H54 (cell line): ENCODE measurements at places on chromosomes 5 and 9.

DNA sequence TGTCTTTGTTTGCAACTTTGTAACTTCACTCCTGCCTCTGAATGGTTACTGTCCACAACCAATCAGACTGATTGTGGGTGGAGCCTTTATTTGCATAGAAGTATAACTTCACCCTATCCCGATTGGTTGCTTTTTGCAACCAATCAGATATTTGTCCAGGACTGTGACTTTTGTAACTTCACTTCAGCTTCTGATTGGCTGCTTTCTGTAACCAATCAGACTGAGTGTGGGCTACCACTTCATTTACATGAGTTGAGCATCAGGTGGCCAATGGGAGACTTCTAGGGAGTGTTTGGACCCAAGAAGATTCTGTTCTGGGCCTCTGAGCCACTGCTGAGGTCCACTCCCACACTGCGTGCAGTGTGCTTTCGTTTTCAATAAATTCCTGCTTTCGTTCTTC is 1810.7 kb upstream of the CDH6 start:
- DNase-seq: peak; percentile 12

DNA sequence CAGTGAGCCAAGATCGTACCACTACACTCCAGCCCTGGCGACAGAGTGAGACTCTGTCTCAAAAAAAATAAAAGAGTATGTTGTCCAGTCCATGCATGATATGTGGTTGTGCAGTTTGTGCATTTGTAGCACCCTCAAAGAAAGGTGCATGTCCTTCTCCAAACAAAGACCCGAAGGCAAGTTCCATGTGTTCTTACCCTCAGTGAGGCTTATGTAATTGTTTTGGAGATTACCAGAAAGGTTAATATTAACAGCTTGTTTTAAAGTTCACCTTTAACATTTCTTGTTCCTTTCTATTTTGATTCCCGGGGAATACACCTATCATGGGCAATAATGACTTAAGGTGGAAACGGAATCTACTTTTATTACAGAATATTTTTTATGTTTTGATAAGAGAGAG is 22.3 kb downstream of the KIAA1191 start:
- DNase-seq: no peak

DNA sequence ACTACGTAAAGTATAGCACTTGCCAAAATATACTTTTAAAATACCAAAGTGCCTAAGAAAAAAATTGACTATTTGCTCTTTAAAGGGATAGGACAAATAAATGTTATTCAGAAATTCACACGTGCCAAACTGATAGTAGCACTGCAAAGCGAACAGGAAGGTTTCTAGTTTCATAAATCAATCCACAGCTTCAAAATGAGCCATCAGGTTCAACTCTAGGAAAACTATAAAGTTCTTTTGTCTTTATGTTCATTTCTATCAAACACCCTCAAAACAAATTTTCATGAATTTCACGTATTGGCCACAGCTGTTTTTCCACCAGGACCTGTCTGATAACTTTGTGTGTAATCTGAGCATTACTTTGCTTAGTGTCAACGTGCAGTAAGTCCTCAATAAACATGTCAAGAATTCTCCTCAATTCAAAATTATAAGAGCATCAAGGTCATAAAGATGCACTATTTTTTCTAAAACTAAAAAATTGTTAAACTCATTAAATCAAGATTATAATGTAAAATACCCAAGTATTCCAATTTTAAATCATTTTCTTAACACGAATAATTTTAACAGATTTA is 3.0 kb downstream of the RNF130 start:
- DNase-seq: no peak

DNA sequence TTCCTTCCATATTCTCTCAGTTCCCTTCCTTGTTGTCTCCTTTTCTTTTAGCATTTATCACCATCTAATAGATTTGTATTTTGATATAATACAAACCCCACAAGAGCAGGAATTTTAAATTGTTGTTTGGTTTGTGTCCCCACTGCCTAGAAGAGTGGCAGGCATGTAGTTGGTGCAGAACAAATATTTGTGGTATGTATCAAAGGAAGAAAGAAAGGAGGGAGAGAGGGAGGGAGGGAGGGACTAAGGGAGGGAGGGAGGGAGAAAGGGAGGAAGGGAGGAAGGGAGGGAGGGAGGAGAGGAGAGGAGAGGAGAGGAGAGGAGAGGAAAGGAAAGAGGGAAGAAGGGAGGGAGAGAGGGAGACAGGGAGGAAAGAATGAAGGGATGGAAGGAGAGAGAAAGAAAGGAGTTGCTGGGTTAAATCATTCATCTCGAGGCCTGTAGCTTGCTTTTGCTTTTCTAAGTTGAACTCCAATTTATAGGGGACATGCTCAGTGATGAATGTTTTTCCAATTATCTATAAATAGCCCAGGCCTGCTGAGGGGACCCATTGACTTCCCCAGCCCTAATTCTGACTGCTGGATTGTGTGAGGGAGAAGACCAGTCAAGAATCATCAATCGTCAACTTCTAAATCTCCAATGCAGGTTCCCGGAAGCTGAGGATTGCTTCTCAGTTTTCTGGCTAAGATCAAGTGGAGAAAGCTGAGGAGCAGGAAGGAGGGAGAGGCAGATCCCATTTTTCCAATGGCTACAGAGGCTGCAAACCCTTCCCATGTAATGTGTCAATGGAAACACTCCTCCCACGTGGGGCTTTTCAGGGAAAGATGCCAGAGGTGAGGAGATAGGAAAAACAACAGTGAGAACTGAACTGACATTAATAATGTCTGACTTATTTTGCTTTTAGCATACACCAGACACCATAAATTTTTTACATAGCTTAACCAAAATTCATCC is 320.7 kb downstream of the ASTN2 start:
- DNase-seq: no peak

DNA sequence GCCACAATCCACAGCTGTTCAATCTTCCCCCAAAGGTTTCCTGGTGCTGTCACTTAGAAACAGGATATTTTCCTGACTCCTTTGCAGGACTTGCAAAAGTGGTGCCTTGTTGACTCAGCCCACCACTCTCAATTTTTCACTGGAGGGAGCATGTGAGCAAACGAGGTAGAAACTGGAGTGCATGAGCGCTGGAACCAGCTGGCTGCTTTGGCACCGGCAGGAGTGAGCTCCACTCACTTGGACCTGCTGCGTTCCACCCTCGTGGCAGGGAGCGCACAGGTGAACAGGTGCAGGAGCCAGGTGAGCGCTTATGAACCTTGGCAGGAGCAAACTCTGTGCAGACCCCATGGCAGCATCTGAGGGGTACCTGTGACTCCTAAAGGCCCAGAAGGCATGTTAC is 364.1 kb upstream of the RORB start:
- DNase-seq: no peak

GRCh38 chr5:14313986-14314690 is 171.0 kb downstream of the TRIO start:
- DNase-seq: no peak

- no peak for DNase-seq
Measured at GRCh38 chr9:101925498-101925897, 187.1 kb upstream of the GRIN3A start.

- DNase-seq: peak; percentile 34
Measured at GRCh38 chr5:177312649-177313181, 1.0 kb upstream of the MXD3 start.

DNA sequence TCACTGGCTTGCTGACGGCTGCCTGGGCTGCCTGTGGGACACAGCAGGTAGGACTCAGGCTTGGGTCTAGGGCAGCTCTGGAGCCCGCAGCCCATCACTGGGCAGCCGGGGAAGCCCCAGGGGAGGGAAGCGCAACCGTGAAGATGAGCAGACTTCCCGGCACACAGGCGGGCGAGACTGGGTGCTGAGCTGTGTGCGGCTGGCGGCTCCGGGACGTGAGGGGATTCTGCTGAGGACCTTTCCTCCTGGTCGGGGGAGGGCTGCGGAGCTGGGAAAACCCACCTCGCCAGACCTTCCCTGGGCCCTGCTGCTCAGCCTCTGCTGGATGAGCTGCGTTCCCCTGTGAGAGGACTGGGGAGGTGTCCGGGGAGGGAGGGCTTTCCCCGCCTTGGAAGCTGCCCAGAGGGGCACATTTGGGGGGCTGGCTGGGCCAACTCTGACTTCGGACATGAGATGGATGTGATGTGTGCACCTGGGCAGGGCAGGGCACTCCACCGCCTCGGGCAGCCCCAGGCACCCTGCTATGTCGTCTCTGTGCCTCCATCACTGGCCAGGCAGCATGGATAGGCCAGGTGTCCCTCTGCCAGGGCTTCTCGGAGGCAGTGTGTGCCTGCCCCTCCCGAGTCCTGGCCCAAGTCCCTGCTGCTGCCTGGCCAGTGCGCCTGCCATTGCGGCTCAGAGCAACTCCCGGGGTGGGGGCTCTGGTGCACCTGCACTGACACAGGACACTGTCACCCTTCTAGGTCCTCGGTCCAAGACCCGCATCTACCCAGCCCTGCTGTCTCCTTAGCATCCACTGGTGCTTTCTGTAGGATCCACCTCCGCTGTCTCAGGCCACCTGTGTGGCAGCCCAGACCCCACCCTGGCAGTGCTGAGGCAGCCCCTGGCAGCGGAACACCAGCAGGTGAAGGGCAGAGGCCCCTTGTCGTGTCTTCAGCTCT is 66.4 kb downstream of the COL5A1 start:
- no peak for DNase-seq

DNA sequence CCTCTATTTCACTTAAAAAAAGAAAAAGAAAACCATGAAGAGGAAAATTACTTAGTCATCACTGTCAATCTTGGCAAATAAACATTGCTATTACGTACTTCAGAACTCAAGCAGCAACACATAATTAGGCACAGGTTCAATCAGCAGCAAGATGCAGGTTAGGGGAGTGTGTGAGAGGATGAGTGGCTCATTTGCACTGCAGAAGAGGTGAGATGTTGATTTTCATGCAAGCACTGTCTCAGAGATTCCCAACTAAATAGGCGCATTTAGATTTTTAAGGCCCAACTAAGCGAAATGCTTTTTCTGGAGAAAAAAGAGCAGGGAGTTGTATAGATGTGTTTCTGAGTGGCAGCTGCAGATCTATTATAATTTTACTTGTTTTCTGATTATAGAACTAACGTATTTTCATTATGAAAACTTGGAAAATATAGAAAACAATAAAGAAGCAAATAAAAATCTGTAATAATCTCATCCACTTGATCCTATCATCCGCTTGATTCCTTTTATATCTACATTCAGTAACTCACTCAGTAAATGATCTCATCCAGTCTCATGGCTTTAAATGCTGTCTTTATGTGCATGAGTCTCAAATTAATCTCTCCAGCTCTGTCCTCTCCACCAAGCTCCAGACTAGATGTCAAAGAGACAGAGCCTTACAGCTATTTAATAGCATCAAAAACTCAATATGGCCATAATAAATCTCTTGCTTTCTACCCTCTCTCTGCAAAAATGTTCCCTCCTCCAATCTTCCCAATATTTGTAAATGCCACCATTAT is 162.5 kb downstream of the ZNF462 start:
- no peak for DNase-seq

- peak; percentile 33 for DNase-seq
Measured at GRCh38 chr5:133664422-133664821, 52.1 kb upstream of the FSTL4 start.

DNA sequence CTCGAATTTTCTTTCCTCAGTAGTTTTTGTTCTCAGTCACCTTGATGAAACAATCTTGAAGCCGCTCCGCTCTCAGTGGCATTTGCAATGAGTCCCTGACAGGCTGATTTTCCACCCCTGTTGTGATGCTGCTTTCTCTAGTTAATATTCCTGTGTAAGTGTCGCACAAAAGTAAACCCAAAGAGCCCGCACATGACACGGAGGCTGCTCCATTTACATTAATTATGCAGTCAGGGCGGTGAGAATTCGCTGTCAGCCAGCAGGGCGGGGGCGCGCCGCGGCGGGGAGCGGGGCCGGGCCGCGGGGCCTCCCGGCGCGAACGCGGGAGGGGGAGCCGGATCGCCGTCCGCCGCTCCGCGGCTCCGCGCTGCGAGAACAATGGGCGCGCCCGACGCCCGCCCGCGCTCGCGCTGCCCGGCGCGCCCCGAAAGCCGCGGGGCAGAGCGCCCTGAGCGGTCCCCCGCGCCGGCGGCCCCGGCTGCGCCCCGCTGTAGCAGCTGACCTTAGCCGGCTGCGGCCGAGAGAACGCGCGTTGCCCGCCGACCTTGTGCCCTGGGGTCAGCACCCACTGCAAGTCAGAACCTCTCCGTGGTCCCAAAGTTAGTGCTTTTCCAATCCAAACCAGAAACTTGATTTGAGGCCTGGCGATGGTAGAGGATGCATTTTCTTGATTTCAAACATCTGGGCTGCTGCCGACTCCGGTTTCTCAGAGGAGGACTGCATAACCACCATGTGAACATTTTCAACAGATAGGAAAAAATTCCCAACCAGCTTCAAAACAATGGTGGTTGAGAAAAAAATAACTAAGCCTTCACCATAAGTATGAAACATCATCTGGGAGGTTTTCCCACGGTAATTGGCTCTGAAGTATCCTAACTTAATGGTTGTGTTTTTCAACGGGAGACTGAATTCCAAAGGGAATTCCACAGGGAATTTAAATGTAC is 142.6 kb downstream of the PBX3 start:
- DNase-seq: no peak

GRCh38 chr5:148414833-148415232 is 31.1 kb downstream of the FBXO38 start:
- no peak for DNase-seq

DNA sequence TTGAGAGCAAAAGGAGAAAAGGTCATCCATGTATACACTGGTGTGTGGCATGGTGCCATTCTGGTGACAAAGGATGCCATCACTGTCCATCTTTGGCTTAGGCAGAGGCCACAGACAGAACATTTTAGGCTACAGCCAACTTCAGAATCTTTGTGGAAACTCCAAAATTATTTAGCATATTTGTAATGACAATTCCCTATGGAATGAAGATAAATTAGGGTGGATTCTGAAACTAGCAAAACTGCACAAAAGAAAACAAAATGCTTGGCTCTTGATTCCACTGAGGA is 92.5 kb downstream of the FBXW11 start:
- DNase-seq: no peak

GRCh38 chr5:94082405-94082804 is 341.0 kb upstream of the POU5F2 start:
- no peak for DNase-seq

DNA sequence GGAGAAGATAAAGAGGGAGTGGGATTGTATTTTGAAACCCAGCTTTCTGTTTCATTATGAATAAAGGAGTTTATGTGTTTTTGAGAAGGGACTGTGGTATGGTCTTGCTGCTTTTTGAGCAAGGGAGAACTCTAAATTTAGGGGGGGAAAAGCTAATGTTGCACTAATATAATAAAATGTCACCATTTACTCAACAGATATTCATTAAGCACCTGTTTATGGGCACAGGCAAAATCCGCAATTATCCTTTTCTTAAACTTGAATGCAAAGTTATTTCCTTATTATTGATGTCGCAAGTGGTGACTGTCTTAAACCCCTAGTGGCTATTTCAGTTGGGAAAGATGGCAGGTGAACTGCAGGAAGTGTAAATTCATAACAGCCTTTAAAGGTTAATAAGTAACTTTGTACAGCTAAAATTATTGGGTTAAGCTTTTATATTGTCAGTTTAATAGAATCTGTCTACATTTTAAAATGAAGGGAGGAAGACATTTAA is 1.5 kb downstream of the CDC42SE2 start:
- no peak for DNase-seq
